ENCODE measurements at places on chromosomes 16 and 17. TPM values are rescaled to one million over a fixed set of nuclear protein-coding genes. Genes with fewer than 3 reads are reported as not detected.

GRCh38 chr17:30234964-30235363 is 533 bp downstream of the SLC6A4 start:
- DNase-seq = no peak

DNA sequence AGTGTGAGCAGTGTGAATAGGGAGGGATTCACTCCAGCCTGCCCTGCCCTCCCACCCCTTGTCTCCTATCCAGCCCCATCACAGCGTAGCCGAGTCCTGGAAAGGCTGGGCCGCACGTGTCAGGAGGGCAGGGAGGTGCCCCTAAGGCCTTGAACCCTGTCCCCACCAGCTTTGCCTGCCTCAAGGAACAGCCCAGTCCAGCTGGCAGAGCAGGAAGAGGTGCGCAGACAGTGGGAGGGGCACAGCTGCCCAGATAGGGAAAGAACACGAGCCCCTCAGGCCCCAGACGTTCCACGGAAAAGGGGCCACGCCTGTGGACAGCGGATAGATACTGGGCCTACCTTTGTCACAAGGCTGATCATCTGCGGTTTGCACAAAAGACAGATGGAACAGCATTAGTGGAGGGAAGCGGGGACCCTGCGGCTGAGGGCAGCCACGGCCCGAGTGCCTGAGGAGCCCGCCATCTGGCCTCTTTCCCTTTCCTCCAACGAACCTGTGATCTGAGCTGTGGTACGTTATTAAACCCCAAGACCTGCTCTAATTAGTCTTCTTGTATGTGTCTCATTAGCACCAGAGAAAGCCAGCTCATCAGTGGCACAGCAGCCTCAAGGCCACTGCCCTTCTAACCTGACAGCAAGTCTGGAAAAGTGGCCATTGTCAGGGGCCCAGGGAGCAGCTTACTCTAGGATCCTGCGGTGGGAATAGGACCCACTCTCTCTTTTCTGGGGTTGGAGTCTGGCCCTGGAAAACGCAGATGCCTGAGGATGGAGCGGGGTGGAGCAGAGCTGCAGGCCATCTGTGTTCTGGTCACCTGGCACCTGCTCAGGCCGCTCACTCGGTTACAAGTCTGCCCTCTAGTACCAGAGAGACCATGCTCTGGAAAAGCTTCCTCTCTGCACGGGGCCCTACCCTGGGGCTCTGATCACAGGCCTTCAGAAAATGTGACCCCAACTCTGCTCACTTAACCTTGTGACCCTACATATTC is 16.3 kb downstream of the MPP3 start:
- DNase-seq = no peak

GRCh38 chr17:16906680-16907079 is 65.2 kb downstream of the TNFRSF13B start:
- no peak for DNase-seq

GRCh38 chr16:30372038-30372712 is 1.9 kb upstream of the TBC1D10B start:
- DNase-seq = no peak

GRCh38 chr17:82366749-82367148 is 4.8 kb upstream of the UTS2R start:
- DNase-seq = peak; percentile 36

DNA sequence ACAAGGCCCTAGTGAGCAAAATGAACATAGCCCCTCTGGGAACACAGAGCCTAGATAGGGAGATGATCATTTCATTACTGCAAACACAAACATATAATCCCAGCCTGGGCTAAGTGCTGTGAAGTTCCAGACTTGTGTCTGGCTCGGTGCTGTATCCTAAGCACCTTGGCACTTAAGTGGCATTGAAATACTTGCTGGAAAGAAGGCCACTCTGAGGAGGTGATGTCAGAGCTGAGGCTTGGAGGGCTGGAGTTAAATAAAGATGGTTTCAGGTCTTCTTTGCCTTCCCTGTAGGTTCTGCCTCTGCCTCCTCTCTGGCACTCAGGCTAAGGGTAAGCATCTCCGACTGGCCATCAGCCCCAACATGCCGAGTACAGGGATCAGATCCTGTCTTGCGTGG is 2.4 kb upstream of the CACNA1G start:
- no peak for DNase-seq

DNA sequence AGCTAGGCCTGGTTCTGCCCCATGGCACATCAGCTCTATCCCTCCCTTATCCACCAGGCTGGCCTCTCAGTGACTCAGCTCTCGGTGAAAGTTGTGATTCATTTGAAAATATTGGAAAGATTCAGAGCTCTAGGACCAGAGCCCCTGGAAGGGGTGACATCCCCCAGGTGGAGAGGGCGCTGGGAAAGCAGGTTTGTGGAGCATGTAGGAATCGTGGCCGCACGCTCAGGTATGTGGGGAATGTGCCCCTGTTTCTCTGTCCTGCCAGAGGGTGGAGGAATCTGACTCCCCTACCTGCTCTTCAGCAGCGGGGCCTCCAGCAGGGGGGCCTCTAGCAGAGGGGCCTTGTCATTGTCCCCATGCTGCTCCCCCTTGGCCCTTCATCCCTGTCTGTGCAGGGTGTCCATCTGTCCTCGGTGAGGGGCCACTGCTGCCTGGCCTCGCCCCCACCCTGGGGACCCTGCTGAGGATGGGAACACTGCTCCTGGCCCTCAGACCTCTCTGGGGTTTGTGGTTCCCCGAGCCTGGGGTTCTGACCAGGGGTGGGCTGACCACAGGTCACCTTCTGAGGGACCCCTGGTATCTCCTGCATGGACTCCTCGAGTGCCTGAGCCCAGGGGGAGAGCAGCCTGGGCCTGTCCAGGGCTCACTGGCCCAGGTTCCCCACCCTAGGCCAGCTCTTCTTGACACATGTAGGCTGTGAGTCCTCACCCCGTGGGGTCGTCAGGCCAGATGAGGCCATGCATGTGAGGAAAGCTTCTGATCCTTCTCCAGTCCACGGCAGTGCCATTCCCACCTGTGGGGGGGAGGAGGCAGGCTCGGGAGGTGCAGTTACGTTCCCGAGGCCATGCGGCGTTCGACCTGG is 47.5 kb downstream of the NT5M start:
- DNase-seq = no peak

GRCh38 chr16:86722970-86723369 is 144.6 kb downstream of the FOXL1 start:
- DNase-seq = no peak

The CLDN9 gene
- polyA plus RNA-seq = 5.2 TPM

The C16orf89 gene
- polyA plus RNA-seq = 3.1 TPM

The DDX52 gene
- 28.9 TPM for polyA plus RNA-seq

The STH gene
- not detected for polyA plus RNA-seq

The PTX4 gene
- polyA plus RNA-seq = 0.19 TPM

The TBC1D3 gene
- not detected for polyA plus RNA-seq

Measured in large intestine (tissue), 12 donors.